ENCODE measurements at places on chromosomes 2 and 18. TPM values are rescaled to one million over a fixed set of nuclear protein-coding genes. Genes with fewer than 3 reads are reported as not detected.

GRCh38 chr18:49023938-49024803 is 73.4 kb upstream of the SMAD7 start:
- no peak for DNase-seq

DNA sequence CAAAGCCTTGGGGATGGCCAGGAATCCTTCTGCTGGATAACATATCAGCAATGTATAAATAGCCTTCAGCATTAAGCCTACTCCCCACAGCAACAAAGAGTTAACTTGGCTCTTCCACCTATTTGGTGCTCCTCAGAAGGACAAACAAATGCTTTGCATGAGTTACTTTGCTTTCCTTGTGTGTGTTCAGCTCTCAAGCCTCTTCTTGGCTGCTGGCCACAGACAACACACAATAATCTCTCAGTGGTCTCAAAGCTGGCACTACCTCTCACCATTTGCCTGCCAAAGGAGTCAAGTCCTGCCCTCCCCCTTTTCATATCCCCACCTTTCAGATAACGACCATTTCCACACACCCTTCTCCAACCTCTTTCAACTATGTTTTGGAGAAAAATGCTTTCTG is 17.5 kb downstream of the FTCDNL1 start:
- peak; percentile 29 for DNase-seq

DNA sequence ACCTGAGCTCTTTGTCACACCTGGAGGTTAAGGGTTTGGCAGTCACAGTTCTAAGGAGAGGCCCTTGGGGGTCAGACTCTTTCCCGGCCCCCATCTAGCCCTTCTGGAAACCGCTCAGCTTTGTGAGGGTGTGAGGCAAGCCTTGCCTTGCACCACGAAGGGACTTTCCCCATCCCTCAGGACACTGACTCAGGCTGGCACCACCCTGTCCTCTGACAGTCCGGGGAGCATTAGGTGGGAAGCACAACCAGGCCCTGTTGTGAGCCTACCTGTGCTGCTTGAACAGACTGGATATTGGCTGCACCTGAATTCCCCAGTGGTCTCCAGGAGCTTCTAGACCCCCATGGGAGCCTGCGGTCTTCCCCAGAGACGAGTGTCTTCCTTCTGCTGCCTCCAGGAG is 47.0 kb upstream of the GBX2 start:
- no peak for DNase-seq

GRCh38 chr2:45005261-45006002 is 3.8 kb downstream of the SIX2 start:
- no peak for DNase-seq

DNA sequence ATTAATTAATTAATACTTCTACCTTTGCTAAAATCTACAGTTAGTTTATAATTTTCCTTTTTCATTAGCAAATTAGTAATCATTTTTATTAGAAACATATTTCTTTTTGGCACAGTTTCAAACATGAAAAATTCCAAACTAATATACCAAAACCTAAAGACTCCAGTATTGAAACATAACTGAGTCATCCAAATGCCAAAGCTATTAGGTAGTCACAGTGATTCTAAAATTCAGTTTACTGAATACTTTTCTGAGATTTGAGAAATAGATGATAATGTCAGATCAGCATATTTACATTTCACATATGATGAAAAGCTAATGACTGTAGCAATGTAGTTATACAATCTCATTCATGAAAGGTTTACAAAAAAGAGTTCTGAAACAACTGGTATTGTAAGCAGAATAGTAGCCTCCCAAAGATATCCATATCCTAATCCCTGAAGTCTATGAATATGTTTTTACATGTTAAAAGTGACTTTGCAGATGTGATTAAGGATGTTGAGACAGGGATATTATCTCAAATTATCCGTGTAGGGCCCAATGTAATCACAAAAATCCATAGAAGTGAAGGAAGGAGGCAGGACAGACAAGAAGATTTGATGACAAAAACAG is 680.2 kb upstream of the CHAC2 start:
- DNase-seq: no peak

- DNase-seq: no peak
Measured at GRCh38 chr2:9310377-9310776, 103.8 kb downstream of the ASAP2 start.

GRCh38 chr18:76932026-76932819 is 109.9 kb downstream of the ZNF236 start:
- DNase-seq: peak; percentile 80

DNA sequence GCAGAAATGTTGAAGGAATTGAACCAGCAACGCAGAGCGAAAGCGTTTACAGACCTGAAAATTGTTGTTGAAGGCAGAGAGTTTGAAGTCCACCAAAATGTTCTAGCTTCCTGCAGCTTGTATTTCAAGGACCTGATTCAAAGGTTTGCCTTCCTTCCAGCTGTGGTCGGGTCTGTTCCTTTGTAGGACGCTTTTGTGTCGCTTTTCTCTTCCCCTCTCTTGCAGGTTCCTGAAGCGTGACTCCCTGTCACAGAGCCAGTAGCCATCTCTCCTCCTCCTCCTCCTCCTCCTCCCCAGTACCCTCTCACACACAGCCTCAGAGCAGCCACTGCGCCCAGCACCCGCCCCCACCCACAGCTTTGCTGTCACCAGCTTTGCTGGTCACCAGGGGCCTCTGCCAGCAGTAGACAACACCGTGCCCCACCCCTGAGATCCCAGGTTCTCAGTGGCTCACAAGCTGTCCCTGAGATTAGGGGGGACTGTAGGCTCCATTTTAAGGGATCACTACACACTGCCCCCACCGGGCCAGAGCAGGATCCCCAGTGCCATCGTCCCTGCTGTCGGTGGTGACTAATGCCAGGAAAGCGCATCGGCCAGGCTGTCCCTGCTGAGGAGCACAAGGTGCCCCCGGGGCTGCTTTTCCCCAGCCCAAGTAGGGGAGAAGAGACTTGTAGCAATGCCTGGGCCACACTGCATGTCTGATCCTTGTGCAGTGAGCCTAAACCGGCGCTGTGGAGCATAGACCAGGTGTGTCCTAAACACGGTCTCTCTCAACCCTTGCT is 242.3 kb downstream of the ATAD2B start:
- DNase-seq: no peak

DNA sequence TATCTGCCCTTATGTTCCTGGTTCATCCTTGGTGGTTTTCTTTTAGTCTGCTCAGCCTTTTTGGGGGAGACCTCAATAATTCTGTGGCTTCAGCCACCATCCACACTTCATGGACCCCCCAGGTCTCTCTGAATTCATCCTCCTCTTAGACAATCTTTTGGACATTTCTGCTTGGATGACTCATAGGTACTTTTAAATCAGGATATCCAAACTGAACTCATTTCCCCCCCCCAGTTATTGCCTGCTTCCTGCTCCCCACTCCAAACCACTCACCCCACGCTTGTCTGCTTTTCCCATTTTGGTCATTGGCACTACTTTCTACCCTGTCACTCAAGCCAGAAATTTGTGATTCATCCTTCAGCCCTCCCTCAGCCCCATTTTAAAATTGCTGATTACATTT is 78.5 kb downstream of the TANC1 start:
- DNase-seq: no peak

DNA sequence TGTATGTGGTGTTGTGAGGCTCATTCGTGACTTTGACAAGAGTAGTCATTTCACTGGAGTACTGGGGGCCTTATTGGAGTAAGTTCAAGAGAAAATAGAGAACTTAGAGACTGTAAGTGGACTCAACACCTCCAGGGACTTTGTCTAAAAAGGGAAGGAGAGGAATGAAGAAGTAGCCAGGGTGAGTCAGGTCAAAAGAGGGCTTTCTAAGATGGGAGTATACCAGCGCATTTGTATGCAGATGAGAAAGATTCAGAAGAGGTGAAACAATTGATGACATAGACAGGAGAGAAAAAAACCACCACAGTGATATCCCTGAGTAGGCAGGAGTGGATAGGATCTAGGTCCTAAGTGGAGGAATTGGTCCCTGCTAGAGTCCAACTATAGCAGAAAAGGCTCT is 246.8 kb downstream of the IKZF2 start:
- no peak for DNase-seq

GRCh38 chr18:49639643-49640391 is 78.0 kb downstream of the LIPG start:
- DNase-seq: no peak

DNA sequence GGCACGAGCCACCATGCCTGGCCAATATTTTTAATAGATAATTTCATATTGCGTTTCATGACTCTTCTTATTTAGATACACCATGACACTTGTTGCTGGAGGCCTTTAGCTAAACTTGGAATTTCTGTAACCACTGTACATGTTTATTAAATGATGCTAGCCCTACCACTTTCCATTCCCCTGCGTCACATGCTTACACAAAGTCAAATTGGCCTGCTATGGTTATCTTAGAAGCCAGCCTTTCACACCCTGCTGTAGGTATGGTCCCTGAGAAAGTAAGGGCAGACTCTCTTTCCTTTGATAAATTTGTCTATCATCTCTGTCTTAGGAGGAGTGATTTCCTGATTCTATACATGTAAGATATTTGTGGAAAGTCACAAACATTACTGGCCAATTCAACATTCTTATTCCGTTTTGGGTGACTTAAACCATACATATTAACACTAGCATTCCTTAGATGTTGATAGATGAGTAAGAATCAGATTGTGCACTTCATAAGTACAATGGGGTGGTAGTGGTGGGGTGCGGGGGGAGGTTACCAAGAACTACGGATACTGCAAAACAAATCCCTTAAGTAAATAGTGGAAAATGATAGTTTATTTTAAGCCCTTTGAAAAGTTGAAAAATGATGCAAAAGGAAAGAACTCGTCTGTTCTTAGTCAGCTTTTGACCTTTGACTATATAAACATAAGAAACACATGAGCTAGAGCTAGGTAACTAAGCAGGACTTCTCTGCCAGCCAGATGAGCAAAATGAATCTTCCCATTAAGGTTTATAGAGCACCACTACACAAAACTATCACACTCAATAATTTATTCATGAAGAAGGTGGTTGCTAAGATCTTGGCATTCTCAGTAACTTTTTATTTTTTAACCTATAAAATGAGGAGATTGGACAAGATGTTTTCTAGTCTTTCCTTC is 7.9 kb upstream of the NDUFV2 start:
- no peak for DNase-seq

DNA sequence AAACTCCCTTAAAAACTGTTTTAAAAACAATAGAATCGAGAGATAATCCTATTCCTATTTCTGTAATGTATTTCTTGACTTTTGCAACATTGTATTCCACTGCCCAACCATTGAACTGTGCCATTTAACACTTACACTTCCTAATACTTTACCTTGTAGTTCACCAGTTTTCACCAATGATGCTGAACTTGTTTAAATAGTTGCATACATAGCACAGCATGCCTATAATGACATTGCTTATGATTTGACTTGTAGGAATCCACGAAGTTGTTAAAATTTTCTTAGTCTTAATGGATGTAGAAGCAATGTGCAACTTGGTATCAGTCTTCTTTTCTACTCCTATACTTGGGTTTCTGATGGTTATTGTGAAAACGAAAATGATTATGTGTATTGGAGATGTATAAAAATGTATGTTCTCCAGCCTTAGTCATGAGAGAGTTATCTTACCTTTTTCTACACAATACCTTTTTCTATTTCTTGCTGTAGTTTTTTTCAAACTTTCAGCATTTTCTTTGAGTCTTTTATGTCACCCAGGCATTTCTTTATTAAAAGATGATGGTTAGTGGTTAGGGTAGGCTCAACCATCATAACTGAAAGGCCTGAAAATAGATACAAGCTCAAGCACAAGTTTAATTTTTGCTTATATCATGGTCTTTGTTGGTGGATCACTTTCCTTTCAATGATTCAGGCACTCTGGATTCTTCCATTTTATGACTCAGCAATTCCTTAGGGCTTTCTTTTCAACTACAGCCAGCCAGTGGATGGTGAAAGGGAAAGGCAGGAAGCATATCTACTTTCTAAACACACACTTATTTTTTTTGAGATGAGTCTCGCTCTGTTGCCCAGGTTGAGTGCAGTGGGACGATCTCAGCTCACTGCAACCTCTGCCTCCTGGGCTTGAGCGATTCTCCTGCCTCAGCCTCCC is 9.4 kb downstream of the GPD2 start:
- no peak for DNase-seq

- no peak for DNase-seq
Measured at GRCh38 chr2:219334076-219334475, 1.5 kb upstream of the RESP18 start.

GRCh38 chr18:58927659-58928058 is 63.0 kb downstream of the ZNF532 start:
- no peak for DNase-seq

GRCh38 chr18:22101731-22102130 is 67.7 kb upstream of the GATA6 start:
- DNase-seq: no peak

DNA sequence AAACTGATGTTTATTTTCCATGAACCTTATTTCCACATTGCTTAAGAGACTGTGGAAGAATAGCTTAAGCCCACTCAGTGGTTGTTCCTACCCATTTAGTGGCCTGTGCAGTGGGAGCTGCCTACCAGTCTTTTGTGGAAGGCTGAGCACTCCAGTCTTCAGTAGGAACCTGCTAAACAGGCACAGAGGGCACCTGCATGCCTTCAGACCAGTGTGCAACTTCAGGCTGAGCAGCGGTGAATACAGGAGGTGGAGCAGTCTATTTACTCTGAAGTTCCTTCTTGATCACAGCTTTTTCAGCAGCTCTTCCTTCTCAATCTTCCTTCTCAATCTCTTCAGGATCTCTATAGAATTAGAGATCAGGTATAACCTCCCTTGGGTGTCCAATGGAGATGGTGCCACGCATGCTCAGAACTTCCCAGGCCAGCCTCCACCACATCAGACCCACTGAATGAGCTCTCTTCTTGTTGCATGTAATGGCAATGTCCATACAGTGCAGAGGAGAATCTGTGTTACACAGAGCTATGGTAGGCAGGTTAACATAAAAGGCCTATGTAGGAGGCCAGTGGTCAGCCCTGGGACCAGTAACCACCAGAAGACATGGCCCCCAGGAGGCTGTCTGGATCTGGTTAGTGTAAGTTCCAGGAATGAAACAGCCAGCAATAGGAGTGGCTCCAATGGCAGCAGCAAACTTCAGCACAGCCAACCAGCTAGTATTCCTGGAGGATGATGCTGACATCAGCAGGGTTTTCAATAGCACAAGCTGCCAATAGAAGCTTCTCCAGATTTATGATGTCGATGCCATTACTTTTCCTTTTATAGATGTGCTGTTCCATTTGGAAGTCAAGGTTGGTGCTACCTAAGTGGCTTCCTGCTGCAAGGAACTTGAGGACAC is 47.9 kb upstream of the MAT2A start:
- DNase-seq: no peak

- no peak for DNase-seq
Measured at GRCh38 chr2:29430382-29431112, 315.3 kb downstream of the CLIP4 start.

- no peak for DNase-seq
Measured at GRCh38 chr2:171008550-171009205, 79.6 kb downstream of the GORASP2 start.

Gene ERBB4
- polyA plus RNA-seq: 1.2 TPM

Gene FAM110C
- 8.9 TPM for polyA plus RNA-seq

Gene STRADB
- 52.8 TPM for polyA plus RNA-seq

Gene USP34
- polyA plus RNA-seq: 157 TPM

Gene SMYD1
- polyA plus RNA-seq: 10.6 TPM

Gene SERPINB3
- polyA plus RNA-seq: not detected

Gene MROH2A
- polyA plus RNA-seq: 0.38 TPM

Gene ARHGAP15
- polyA plus RNA-seq: 35.1 TPM

Gene C2orf80
- not detected for polyA plus RNA-seq

Gene SLC9A2
- polyA plus RNA-seq: 0.21 TPM

All from right lung (tissue), 10 donors.